ENCODE measurements at places on chromosomes 1 and 21.

DNA sequence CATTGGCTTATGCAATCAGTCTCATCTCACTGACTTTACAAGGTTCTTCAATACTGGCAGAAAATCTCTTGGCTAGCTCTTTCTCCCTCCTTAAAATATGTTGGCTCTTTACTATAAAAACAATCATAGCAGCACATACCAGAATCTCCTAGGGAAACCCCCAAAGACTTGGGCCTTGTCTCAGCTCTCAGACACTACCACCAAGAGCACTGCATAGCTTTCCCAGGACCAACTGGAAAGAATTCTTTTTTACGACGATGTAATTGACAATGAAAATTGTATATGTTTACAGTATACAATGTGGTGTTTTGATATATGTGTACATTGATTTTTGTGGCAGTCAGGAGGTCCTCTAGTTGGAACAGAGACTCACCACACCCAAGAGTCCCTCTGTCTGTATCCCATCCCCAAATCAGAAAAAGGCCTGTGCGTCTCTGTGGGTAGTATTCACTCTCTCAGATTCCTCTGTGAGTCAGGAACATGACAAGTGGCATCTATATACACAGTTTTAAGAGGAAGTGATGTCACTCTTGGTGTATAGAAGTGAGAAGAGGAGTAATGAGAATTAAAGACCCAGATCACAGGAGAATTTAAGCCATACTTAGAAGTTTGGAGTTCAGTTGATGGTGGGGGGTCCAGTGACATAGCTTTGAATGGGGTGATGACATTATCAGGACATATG lies 21.1 kb downstream of the SMAP2 start:
- no peak for DNase-seq

GRCh38 chr1:33326785-33327184 lies 5.9 kb upstream of the A3GALT2 start:
- DNase-seq = no peak

DNA sequence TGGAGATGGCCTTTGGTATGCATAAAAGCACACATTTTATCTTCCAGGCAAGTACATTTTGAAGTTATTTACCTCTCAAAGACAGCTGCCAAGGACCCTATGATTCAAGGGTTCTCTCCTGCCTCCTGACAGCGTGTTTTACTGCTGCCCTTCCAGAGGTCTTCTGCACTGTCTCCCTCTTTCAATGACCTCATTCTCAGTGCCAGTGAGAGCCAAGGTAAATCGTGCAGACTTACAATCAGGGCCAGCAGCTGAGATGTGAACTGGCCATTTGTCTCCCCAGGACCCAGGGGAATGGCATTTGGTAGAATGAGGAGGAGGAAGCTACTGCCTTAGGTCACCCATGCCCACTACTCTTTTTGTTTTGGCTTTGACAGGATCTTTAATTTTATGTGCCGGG lies 84.2 kb upstream of the FGGY start:
- DNase-seq = no peak

DNA sequence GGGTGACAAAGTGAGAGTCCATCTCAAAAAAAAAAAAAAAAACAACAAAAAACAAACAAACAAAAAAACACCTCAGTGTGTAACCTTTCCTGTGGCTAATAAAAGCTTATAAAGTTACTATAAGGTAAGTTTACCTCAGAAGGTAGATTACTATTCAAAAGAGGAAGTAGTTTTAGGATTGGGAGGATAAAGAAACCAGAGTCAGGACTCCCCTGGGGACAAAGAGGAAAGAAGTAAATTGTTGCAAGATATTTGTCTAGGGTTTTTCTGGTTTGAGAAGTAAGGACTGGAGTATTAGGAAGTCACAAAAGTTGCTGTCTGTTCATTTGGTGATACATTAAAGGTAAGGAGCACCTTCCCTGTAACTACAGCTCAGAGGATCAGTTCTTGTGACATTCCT lies 23.8 kb upstream of the CENPF start:
- no peak for DNase-seq

GRCh38 chr21:33078907-33079582 lies 9.1 kb downstream of the OLIG1 start:
- DNase-seq = no peak

GRCh38 chr1:56464294-56464693 lies 115.1 kb downstream of the PLPP3 start:
- no peak for DNase-seq

DNA sequence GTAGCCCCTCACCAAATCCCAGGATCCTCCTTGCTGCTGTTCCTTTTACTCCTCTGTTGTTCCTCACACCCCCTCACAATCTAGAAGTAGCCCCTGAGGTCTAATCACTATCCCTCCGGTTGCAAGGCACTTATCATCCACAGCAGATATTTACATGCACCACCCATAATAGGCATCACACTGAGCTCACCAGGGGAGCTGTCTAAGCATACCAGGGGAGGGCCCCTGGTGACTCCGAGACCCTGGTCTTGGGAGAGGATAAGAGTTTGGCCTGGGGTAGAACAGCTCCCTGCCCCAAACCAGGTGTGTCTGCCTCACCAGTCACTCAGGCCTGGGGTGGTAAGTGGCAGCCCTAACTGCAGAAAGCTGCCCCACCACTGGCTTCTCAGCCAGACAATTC lies 37.3 kb upstream of the ZC3H12A start:
- no peak for DNase-seq
